ENCODE measurements at places on chromosomes 1 and 21. TPM values are rescaled to one million over a fixed set of nuclear protein-coding genes. Genes with fewer than 3 reads are reported as not detected.

The PCAT6 gene
- total RNA-seq = not detected

The OLIG2 gene
- not detected for total RNA-seq

The CFHR1 gene
- total RNA-seq = not detected

The CD1B gene
- not detected for total RNA-seq

The SH2D2A gene
- total RNA-seq = not detected

The HCN3 gene
- total RNA-seq = 1.6 TPM

The RGS1 gene
- total RNA-seq = 0.32 TPM

The F5 gene
- not detected for total RNA-seq

The CD34 gene
- 0.43 TPM for total RNA-seq

The SLC16A4 gene
- 73.4 TPM for total RNA-seq

The SIPA1L2 gene
- 6.1 TPM for total RNA-seq

The CELF3 gene
- total RNA-seq = not detected

The RSRP1 gene
- total RNA-seq = 95.7 TPM

The LCE1F gene
- not detected for total RNA-seq

The GJA9 gene
- not detected for total RNA-seq

The C1orf87 gene
- not detected for total RNA-seq

The MIXL1 gene
- total RNA-seq = not detected

The VCAM1 gene
- total RNA-seq = 54.8 TPM

The HFM1 gene
- under 0.01 TPM for total RNA-seq

The EDARADD gene
- 0.32 TPM for total RNA-seq

The EVA1B gene
- 191 TPM for total RNA-seq

The HRNR gene
- not detected for total RNA-seq

The ABCD3 gene
- total RNA-seq = 30.0 TPM

Measured in fibroblast of villous mesenchyme (primary cell).